ENCODE measurements at places on chromosomes 1 and 21.

DNA sequence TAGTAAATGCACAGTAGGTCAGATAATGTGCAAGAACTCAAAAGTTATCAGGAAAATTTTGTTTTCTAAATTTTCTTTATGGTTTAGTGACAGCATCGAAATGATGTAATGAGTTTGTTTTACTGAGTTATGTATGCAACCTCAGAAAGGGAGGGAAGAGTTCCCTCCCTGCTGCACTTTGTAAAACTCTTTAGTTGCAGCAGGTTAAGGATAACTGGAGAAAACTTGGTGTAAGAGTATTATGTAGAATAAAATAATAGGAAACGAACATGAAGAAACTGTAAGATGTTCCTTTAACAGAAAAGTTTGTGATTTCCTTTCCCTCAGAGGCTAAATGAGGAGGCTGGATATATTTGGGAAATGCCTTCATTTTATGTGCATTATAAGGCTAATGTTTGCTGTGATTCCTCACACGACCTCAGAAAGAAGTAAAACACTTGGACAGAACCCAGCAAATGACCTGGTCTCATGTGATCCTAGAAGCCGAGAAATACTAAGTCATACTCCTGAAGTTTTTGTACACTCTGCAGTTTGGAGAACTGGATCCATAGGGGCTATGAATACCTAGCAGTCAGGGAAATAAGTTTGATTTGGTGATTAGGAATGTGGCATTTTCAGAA lies 35.4 kb downstream of the ADGRL2 start:
- DNase-seq = no peak

GRCh38 chr21:45613396-45613795 lies 30.1 kb upstream of the PCBP3 start:
- no peak for DNase-seq

- no peak for DNase-seq
These were observed 3.2 kb downstream of the LRRC8C start for GRCh38 chr1:89635825-89636815.

DNA sequence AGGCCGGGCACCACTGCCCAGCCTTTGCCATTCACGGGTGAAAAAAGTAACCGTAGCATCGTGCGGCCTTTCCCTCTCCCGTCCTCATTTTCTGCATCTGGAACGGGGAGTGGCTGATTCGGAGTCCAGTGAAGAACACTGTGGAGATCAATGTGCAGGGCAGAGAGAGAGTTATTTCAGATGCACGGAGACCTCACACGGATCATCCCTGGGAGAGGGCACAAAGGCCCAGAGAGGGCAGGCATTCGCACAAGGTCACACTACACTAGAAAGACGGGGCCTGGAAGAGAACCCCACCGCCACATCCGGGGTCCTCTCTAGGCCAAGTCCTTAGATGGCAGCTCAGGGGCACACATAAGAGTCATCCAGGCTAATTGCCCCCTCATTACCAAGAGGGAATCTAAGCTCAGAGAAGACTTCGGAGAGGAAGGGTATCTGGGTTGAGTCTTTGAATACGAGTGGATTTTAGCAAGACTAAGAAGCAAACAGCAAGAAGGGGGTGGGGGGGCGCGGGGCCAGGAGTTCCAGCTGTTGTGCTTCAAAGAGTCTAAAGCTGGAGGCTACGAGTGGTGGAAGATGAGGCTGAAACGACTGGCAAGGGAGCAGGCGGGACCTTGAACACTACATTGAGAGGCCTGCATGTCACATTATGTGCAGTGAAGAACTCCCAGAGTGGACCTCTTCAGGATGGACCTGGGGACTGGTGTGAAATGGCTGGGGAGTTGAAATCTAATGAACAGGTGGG lies 857 bp downstream of the GPX7 start:
- no peak for DNase-seq

- DNase-seq = no peak
These were observed 95.8 kb upstream of the HMGB4 start for GRCh38 chr1:33768106-33768505.

DNA sequence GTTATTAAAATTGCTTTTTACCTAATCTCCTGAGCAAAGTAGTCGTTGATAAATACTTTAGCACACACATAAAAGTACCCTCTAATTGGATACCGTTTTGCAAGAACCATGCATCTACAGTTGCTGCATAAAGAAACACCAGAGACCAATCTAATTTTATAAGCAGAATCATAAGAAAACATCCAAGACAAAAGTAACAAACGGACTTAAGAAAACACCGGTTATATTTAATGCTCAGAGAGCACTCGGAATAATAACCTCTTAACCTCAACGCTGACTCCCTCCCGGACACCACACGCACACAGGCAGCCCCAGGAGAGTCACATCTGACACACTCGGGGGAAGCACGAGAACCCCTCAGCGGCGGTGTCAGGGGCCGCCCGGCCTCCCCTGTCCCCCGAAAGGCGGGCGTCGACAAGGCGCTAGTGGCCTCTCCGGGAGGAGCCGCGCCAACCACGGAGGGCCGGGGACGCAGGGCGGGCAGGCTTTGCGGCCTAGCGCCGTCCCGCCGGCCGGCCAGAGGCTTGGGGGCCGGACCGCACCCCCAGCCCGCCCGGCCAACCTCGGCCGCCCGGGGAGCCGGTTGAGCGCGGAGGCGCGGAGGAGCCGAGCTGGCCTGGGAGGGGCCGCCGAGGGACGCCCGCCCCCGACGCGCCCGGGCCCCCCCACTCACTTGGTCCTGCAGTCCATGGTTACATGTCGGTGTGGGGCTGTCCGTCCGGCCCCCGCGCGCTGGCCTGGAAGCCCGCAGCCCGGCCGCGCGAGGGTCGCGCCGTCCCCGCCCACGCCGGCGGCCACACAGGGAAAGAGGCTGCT lies 606 bp downstream of the DENND1B start:
- DNase-seq = peak; percentile 23

- DNase-seq = no peak
These were observed 483.9 kb downstream of the DISC1 start for GRCh38 chr1:232110281-232111090.

GRCh38 chr1:119870917-119871596 lies 25.3 kb downstream of the ADAM30 start:
- peak; percentile 34 for DNase-seq

DNA sequence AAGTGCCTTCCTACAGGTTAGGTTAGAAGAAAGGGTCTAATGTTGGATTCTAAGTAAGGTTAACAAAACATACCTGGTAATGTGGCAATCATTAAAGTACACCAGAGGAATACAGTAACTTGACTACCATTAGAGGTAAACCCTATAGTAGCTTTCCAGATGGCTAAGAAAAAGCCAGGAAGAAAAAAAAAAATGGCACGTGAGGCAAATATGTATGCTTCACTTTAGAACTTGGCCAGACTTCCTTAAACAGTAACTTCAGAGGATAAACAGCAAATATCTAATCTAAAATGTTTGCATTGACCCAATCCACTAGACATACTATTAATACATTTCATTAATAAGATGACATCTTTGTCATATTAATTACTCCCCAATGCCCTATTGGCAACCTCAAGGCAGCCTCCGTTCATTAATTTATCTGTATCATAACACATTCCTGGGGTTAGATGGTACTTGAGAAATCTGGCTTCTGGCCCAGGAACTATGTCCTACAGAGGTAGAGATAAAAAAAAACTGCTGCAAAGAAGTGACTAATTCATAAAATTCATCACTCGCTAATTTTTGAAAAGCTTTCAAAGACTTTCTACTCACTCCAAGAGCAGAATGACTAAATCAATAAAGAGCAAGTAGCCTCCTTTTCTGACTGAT lies 5.8 kb downstream of the DCAF8 start:
- no peak for DNase-seq

DNA sequence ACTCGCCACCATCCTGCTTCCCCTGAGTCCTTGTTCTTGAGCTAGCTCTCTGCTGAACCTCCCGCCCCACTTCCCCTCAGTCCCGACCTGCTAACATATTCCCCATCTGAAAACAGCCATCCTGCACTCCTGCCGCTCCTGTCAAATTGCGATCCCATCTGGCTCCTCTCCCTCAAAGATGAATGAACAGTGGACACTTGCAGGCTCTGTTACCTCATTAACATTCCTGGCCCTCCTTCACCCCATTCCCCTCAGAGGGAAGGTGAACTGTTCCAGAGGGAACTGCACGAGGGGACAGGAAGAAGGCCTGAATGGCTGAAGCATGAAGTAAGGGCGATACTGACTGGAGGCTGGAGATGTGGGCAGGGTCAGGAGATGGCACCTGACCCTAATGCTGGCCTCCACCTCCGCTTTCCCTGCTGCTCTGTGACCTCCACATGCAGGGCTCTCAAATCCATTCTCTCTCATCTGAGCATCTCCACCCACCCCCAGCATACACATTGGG lies 7.4 kb upstream of the CELSR2 start:
- no peak for DNase-seq

DNA sequence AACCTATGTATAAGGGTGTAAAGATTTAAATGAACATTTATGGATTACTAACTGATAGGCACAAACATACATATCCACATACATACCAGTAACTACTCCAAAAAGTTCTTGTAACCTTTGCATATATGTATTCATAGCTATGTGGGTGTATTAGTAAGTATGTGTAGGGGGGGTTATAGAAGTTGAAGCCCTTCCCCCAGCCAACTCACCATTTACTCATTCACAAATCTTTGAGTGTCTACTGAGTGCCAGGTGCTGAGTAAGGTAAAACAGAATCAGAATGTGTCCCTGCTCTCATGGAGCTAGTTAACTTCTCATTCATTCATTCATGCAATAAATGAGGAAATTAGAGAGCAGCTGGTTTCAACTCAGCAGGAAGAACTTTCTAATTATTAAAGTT lies 1.3 kb downstream of the C1orf146 start:
- no peak for DNase-seq

DNA sequence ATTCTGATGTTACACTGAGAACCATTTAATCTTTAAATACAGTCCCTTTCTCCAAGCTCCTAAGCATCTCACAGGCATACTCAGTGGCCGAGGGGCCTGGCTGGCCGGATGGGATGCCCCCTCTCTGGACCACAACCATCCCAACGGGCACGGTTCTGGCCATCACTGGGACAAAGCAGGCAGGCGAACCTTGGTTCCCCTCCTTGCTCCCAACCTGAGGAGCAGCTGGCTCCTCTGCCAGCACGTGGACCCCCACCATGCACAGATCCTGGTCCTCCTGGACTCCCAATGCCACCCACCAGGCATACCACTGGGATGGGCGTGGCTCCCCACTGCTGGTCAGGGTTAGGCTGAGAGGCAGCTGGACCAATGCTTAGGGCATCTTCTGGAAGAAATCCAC lies 19.8 kb upstream of the PRDM16 start:
- DNase-seq = no peak

GRCh38 chr1:152919071-152919470 lies 10.7 kb downstream of the IVL start:
- no peak for DNase-seq

GRCh38 chr1:111082421-111083203 lies 57.3 kb downstream of the DRAM2 start:
- DNase-seq = no peak

GRCh38 chr1:162230517-162230916 lies 146.1 kb downstream of the SPATA46 start:
- DNase-seq = no peak

DNA sequence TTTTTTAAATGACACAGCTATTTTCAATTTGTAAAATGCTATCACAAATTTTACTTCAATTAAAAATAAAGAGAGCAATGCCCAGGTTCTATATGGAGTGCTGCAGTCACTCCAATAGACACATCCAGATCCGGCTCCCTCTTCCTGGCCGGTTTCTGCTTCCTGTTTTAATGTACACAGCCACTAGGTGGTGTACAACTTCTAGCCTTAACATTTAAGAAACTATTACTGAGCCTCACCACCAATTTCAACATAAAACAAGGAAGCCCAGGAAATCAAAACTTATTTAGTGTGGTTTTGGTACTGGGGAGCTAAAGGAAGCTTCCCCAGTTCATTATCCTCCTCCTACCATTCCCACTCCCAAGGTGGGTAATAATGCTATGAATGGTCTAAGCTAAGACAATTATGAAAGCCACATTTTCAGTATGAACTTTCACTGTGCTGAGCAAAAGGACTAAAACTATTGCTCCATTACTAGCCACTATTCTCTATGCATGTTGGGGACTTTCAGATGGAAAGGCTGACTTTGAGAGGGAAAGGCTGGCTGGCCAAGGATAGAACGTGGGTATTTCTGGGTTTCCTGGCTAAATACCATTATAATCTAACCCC lies 25.5 kb upstream of the MTMR11 start:
- no peak for DNase-seq

DNA sequence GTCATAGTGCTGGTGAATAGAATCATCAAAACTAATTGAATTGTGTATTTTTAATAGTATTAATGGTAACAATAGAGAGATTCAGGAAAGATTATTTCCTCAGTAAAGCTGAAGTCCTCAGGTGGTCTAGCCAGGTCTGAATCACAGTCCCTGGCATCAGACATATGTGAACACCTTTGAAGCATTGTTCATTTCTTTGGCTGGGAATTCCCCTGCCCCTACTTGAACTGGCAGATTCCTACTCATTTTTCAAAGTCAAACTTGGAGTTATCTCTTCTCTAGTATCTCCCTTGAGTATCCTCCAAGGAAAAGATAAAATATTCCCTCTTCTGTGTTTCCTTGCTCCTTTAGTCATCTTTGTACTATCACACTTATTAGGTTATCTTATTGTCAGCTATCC lies 759.8 kb downstream of the ADGRL2 start:
- no peak for DNase-seq

DNA sequence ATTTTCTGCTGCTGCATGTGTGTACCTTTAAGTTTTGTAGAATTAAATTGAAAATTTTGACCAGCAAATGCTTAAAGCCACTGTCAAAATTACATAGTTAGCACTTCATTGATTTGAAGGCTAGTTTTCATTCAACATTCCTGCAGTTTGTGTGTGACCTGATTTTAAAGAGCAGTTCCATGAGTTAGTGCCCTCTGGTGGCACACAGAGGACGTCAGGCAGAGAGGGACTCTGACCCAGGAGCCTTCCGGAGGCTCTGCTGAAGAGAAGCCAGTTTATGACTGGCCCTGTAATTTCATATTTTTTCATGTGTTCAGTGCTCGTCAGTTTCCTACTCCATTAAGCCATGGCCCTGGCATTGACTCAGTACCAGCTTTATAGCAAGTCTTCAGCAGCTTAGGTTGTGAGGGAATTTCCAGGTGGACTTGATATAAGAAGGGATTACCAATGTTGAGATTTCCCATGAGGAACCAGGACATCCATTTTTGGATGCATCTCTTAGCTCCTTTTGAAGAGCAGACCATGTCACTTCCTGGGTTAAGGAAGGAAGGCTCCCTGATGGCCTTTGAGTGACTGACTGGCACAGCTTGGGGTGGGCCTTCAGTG lies 104.7 kb downstream of the CAMTA1 start:
- DNase-seq = no peak

GRCh38 chr1:29785554-29785953 lies 549.2 kb downstream of the PTPRU start:
- no peak for DNase-seq

GRCh38 chr1:51133045-51133444 lies 31.0 kb downstream of the C1orf185 start:
- DNase-seq = no peak

DNA sequence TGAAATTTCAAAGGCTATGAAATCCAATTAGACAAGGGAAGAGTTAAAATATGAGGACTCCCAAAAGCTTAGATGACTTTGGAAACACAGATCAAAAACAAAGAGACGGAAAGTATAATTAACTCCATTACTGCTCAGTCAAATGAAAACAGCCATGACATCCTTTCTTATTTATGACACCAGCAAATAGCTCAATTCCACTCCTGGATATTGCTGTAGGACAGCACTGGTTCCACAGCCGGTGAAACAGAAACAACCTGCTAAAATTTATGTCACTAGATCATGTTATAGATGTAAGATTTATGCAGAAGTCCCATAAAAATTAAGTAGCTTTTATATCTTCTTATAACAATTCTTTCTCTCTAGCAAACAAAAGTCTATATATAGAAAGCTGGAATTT lies 65.6 kb upstream of the RRP15 start:
- no peak for DNase-seq

GRCh38 chr1:54460351-54460750 lies 54.2 kb upstream of the SSBP3 start:
- DNase-seq = no peak

All from stimulated activated CD8-positive, alpha-beta memory T cell treated with anti-CD3 and anti-CD28 coated beads, Interleukin-4, amount 100 ng/mL, for 1 hour (primary cell).